ENCODE measurements at places on chromosomes 3 and 15. TPM values are rescaled to one million over a fixed set of nuclear protein-coding genes. Genes with fewer than 3 reads are reported as not detected.

Gene CASR
- total RNA-seq = 1.2 TPM

Gene MKRN2
- 93.6 TPM for total RNA-seq

Gene SUSD5
- total RNA-seq = 7.7 TPM

DNA sequence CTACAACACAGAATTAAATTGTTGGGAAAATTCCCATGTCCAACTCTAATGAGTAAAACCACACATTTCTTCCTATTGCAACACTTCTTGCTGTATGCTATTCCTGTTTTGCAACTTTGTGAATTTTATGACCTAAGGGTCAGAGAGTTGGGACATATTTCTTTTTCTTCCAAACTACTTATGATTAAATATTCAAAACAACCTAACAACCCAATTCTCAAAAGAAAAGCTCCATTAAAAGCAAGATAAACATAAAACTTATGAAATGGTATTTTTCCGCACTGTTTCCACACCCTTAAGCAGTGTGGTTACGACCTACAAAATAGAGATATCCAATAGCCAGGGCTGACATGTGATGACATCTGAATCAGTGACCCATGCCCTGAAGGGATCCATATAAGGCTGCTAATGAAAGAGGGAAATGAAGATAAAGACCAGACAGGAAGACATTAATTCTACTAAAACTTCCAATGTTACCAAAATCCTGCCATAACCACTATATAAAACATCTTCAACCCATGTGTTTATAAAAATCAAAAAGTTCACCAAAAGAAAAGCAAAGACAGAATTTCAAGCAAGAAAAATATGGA is 45.6 kb downstream of the DMXL2 start:
- no peak for DNase-seq

DNA sequence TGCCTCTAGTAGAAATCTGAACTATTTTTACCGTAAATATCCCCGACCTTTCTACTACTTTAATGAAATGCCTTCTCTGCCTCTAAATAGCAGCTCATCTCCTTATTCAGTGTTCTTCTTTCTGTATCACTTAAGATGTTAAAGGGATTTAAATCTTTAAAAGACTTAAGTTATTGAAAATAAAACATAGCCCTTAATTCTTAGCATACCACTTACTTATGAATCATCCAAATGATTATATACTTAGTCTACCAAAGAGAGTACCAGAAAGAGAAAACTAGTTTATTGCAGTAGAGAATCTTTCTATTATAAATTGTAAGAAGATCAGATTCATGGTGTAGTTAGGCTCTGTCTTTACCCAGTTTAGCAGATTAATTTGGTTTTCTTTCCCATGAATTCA is 802.0 kb downstream of the TBL1XR1 start:
- no peak for DNase-seq

- no peak for DNase-seq
Observed at GRCh38 chr3:113601240-113601639, 68.9 kb downstream of the SIDT1 start.

GRCh38 chr3:52182196-52182595 is 15.8 kb upstream of the ALAS1 start:
- peak; percentile 53 for DNase-seq

GRCh38 chr3:119783883-119784282 is 2.0 kb downstream of the NR1I2 start:
- DNase-seq = no peak

DNA sequence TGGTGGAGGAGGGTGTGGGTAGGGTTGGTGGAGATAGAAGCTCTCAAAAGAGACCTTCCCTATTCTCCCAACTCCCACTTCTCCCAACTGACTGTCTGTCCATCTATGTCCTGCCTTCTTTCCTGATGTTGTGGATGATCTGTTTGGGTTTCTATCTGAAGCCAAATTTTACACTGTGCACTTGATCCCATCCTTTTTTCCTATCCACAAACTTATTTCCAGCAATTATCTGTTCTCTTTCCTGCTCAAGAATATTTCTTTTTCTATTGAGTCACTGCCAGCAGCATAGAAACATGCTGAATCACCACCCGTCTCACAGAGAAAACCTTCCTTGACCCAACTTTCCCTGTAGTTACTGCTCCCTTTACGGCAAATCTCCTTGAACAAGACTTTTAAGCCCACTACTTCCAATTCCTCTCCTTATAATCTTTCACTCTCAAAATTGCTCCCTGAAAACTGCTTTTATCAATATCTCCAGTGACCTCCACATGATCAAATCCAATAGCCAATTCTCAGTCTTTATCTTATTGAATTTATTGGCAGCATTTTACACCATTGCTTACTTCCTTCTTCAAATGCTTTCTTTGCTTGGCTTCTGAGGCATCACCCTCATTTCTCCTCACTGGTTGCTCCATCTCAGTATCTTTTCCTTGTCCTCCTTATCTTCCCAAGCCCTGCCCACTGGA is 141.2 kb upstream of the SLC7A14 start:
- no peak for DNase-seq

- DNase-seq = no peak
Observed at GRCh38 chr3:14890476-14890875, 56.9 kb upstream of the NR2C2 start.
